SJSA1 (cell line): ENCODE measurements at places on chromosomes 5 and 9.

GRCh38 chr9:129681924-129682323 lies 16.5 kb downstream of the PRRX2 start:
- DNase-seq: no peak

DNA sequence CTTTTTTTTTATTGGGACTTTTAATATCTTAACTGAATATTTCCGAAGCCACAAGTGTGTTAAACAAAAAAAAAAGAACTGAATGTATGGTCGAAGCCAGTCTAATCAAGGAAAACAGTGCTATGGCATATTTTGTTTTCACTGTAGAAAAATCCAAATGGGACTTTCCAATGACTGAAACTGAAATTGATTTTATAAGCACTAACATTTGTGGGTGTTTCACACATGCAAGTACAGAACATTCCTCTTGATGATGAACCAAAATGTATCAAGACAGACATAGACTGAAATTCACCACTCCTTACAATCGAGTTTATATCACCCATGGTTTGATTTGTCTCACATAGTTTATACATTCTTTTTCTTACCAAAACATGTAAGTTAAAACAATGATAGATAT lies 1026.8 kb downstream of the CDH18 start:
- no peak for DNase-seq

DNA sequence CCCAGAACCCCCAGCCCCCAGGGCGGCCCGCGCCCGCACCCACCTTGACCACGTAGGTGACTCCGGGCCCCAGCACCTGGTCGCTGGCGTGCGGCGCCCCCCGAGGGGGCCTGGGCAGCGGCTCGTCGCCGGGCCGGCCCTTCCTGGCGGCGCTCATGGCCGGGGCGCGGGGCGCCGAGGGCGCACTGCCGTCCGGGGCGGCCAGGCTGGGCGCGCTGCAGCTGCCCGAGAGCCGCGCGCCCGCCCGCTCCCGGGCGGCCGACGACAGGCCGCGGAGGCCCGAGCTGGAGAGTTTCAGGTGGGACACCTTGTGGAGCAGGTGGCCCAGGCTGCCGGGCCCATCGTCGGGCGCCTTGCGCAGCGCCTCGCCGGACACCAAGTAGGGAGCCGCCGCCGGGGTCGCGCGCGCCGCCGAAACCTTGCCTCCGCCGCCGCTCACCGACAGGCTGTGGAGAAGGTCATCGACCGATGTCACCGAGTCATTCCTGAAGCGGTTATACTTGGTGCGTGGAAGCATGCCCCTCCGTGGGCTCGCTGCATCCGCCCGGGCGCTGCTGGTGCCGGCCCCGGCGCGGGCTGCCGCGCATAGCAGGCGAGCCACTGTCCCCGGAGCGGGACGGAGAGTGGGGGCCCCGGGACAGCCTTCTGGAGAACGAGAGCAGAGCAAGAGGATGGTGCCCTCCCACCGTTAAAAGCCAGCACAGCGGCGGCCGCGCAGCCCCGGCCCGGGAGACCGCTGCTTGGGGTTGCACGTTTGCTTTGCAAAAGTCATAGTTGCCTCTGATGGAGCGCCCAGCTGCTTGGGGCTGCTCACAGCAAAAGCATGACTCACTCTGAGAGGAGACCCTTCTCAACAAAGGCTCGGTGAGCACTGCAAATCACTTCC lies at the start of gene SHC3:
Gene SHC3, minus strand, starts transcription at position 875 of the 886 bp plus-strand sequence. Its CDS starts 358 bp downstream, at position 517.
- no peak for DNase-seq

DNA sequence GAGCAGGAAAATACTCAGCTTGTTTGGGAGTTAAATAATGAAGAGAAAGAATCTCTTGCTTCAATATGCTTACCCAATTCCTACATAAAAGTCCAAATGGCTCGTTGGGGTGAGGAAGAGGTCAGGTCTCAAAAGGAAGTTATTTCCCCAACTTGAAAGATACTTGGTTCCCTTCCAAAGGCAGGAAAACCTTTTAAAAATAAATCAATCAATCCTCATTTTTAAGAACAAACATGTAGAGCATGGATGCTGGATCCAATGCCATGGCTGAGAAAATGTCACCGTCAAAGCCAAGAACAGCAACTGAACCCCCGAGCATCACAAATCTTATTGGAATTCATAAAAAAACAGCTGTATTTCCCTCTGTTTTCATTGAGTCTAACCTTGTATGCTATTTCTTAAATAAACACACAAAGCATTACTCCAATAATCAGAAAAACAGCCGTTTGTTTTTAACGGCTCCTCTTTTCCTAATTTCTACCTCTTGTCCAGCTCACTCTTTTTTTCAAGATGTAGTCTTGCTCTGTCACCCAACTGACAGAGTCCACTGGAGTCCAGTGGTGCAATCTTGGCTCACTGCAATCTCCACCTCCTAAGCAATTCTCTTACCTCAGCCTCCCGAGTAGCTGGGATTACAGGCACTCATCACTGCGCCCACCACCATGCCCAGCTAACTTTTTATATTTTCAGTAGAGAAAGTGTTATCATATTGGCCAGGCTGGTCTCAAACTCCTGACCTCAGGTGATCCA lies 140.7 kb downstream of the GNA14 start:
- DNase-seq: no peak

DNA sequence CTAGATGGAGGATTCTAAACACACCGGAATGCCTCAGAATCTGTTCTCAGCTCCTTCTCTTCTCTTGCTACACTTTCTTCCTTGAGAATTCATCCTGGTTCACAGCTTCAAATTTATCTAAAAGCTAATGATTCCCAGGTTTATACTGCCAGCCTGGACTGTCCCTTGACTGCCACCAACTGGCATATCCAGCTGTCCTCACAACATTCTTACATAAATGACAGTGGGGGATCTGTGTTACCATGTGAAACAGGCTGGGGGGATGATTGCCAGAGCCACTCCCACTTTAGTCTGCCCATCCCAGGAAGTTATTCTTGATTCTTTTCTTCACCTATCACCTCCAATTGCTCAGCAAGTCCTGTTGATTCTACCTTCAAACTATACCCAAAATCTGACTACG lies 27.2 kb upstream of the ZFR start:
- DNase-seq: no peak
